Heart right ventricle (tissue), 16 donors: ENCODE measurements at places on chromosomes 5 and 9. TPM values are rescaled to one million over a fixed set of nuclear protein-coding genes. Genes with fewer than 3 reads are reported as not detected.

MUSK gene
- 0.53 TPM for total RNA-seq

WWC1 gene
- total RNA-seq = 0.85 TPM

- peaks cover 18% of the 10 kb centered on the region for H3K4me1 ChIP-seq
- H3K27me3 ChIP-seq = peaks cover 14% of the 10 kb centered on the region
- no peak overlapping the region for H3K4me3 ChIP-seq
- no peaks in the 10 kb centered on the region for H3K36me3 ChIP-seq
- DNase-seq = no peak
Measured at GRCh38 chr9:128249558-128249907, 26.3 kb downstream of the GOLGA2 start.

- H3K4me3 ChIP-seq = no peak overlapping the region
- H3K27ac ChIP-seq = no peak overlapping the region
- H3K4me1 ChIP-seq = no peaks in the 10 kb centered on the region
- DNase-seq = peak; percentile 11
Measured at GRCh38 chr9:82565188-82565969, 497.6 kb downstream of the RASEF start.

DNA sequence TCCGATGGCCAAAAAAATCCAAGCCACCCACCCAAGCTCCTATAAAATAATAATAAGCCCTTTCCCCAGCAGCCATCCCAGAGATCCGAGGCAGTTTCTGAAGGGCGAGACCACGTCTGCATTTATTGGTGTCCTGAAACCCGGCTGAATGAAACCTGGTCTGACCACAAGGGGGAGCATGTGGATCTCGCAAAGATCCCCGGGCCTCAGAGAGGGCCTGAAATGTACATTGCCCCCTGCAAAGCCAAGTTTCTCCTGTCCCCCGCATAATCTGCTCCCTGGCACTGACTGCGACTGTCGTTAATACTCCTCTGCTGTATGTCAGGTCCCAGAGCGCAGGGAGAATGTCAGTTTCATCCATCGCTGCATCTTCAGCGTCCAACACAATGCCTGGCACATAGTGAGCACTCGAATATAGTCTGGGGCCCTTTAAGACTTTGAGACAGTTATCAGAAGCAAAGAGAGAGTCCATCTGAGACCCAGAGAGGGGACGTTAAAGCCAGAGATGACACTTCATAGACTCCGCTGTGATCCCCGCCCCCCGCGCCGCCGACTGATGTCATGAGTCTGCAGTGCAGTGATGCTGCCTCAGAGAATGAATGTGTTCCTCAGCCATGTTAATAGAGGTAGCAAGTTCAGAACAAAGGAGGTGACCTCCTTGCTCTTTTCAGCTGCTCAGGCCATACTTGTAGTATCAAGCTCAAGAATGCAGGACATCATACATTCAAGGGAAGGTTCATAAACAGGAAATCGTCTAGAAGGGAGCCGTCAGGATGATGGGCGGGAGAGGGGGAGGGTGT, 74.5 kb upstream of the BARHL1 start:
- no peak overlapping the region for H3K27ac ChIP-seq
- H3K27me3 ChIP-seq = peaks cover 57% of the 10 kb centered on the region
- H3K36me3 ChIP-seq = no peaks in the 10 kb centered on the region
- H3K4me3 ChIP-seq = no peak overlapping the region
- peak; percentile 37 for DNase-seq

DNA sequence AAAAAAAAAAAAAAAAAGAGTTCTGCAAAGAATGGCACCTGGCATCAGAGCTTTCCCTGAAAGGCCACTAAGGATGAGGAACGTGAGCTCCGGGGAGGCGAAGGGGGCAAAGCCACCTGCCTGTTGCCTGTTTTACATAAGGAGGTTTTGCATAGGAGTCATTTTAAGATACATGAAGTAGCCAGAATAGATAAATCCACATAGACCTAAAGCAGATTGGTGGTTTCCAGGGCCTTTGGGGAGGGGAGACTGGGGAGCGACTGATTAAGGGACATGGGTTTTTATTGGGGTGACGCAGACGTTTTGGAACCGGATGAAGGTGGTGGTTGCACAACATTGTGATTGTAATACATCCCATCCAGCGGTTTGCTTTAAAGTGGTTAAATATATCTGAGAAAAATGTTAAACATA, 7.1 kb downstream of the NEK6 start:
- DNase-seq = no peak
- H3K36me3 ChIP-seq = no peaks in the 10 kb centered on the region
- no peak overlapping the region for H3K27ac ChIP-seq
- H3K27me3 ChIP-seq = no peaks in the 10 kb centered on the region

ACTBL2 gene
- total RNA-seq = not detected

DNA sequence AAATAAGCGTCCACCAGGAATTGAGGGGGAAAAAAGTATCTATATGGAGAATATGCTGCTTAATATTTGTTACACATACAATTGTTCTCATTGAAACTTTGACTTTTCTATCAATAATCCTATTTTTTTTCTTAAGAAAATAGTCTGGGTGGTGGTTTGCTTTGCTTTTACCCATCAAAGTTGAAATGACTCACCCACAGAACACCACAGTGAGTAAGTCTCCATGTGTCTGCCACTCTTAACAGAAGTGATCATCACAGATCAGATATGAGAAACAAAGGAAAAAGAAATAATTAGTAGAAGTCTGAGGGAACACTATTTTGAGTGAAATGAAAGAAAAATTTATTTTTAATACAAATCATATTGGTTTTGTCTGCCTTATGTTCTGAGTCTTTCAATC, 742.8 kb downstream of the CDH9 start:
- H3K4me3 ChIP-seq = no peak overlapping the region
- H3K36me3 ChIP-seq = no peaks in the 10 kb centered on the region
- no peaks in the 10 kb centered on the region for H3K27me3 ChIP-seq
- no peak overlapping the region for H3K27ac ChIP-seq

OR1J2 gene
- not detected for total RNA-seq
